ENCODE measurements at places on chromosomes 2 and 18.

GRCh38 chr18:13237641-13238040 is 19.1 kb downstream of the LDLRAD4 start:
- DNase-seq, result no peak

- DNase-seq, result no peak
Measured at GRCh38 chr2:205138735-205139134, 543.6 kb upstream of the NRP2 start.

- DNase-seq, result no peak
Measured at GRCh38 chr18:10130606-10131005, 216.8 kb downstream of the VAPA start.

GRCh38 chr2:43225093-43225787 is 1.2 kb downstream of the ZFP36L2 start:
- DNase-seq, result peak; percentile 75

DNA sequence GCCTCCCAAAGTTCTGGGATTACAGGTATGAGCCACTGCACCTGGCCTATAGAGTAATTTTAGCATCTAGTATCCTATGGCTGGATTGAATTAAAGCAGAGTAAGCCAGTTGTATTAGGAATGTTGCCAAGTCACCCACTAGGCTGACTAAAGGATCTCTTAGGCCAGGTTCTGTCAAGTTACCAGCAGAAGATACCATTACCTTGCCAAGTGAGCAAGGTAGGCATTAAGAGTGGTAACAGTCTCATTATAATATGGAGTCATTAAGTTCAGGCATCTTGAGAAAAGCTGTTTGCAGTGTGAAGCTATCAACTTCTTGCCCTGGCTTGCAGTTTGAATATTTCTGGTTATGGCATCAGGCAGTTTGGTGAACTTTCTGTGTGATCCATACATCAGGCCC is 37.0 kb upstream of the MTCL1 start:
- DNase-seq, result no peak

DNA sequence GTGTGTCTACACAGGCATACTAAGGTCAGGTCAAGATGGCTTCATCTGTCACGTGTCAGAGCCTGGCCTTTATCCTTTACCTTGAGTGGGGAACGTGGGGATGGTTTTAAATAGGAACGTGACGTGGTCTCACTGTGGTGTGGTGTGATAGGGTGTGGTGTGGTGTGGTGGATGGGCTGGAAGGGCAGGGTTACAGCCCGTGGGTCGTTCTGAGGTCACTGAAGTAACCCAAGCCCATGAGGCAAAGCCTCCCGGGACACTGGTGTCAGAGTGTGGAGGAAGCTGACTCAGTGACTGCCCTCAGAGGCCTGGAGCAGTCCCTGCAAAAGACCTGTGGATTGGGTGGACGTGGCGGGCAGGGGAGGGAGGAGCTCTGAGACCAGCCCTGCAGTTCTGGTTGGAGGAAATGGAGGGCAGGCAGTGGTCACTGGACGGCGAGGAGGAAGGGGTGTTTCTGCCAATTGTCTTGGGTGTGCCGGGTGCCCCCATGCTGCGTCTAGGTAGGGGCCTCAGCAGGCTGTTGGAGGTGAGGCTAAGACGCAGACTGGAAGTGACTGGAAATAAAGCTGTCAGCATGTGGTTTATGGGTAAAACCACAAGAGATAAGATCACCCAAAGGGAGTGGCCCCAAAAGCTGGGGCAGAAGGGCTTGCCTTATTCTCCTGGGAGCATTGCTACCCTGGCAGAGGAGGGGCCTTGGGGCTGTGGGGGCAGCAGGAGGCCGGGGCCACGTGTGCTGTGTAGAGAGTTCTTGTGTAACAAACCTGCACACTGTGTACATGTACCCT is 84.8 kb downstream of the SH3RF3 start:
- no peak for DNase-seq

DNA sequence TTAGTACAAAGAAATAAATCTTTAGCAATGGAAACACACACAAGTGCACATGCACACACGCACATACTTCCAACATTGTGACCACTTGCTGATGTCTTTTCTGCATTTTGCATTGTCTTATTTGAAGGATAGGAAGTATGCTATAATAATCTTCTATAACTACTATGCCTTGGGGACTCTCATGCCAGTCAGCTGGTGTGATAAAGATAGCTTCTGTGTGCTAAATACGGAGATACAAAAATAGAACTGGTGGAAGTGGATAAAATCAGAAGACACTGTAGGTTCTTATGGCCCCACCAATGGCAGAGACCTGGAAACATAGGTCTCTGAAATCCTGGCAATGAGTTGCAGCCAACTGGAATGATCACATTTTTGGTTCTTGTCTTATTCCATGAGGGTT is 31.5 kb upstream of the RASGRP3 start:
- no peak for DNase-seq

- DNase-seq, result no peak
Measured at GRCh38 chr2:10266133-10266620, 36.5 kb upstream of the HPCAL1 start.

GRCh38 chr2:122743021-122743675 is 987.7 kb downstream of the TSN start:
- DNase-seq, result no peak

DNA sequence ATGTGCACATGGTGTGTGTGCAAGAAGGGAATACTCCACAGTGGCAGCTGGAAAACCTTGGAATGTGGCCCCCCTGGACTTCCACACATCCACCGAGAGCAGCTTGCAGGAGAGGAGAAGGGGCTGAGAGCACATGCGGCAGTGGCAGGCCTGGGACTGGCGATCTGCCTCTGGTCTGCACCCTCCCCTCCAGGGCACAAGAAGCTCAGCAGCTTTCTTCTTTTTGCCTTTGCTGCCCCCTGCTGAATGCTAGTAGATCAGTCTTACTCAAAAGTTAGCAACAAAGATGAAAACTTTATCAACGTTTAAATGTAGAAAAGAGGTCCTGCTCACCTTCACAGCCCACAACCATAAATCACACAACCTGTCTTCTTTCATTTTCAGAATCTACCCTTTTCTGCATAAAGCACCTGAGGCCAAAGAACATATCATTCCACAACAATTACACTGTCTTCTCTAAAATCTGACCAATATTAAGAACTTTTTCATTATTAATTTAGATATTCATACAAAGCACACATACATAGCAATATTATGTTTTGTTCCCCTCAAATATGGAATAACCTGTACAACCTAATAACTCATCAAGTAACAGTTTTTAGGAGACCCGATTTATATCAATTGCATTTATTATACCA is 34.6 kb downstream of the TGFBRAP1 start:
- DNase-seq, result peak; percentile 82

DNA sequence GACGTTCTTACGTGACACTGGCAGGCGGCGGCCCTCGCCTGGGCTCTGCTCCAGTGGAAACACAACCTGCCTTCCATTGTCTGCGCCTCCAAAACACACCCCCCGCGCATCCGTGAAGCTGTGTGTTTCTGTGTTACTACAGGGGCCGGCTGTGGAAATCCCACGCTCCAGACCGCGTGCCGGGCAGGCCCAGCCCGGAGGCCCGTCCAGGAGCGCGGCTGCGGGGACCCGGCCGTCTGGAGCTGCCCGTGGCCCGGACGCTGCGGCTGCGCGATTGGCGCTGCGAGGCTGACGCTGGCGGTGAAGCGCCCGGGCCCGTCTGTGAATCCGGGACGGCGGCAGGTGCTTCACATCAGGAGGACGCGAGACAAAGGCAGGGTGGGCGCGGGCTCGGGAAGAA is 670.3 kb upstream of the SALL3 start:
- peak; percentile 46 for DNase-seq

- DNase-seq, result no peak
Measured at GRCh38 chr2:85702172-85702571, 8.0 kb downstream of the GNLY start.

Data from H7 (cell line).